Activated CD8-positive, alpha-beta memory T cell treated with anti-CD3 and anti-CD28 coated beads for 24 hours (primary cell): ENCODE measurements at places on chromosomes 4 and X.

- DNase-seq, result no peak
Observed at GRCh38 chr4:60344908-60345307, 855.2 kb upstream of the ADGRL3 start.

DNA sequence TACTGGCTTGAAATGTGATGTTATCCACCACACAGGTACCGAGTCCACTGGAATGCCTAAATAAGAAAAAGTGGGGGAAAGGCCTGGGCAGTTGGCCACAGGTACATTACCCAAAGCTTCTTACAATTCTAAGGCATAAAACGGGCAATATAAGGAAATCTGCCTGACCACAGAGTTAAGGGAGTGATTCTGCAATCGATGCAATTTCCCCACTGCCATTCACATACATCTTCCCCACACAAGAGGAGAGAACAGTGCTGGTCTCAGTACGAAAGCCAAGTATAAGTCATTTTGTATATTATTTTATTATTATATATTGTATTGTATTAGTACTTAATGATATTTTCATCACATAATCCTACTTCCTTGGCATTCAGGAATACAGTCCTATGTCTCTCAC, 30.6 kb downstream of the RFC1 start:
- no peak for DNase-seq

DNA sequence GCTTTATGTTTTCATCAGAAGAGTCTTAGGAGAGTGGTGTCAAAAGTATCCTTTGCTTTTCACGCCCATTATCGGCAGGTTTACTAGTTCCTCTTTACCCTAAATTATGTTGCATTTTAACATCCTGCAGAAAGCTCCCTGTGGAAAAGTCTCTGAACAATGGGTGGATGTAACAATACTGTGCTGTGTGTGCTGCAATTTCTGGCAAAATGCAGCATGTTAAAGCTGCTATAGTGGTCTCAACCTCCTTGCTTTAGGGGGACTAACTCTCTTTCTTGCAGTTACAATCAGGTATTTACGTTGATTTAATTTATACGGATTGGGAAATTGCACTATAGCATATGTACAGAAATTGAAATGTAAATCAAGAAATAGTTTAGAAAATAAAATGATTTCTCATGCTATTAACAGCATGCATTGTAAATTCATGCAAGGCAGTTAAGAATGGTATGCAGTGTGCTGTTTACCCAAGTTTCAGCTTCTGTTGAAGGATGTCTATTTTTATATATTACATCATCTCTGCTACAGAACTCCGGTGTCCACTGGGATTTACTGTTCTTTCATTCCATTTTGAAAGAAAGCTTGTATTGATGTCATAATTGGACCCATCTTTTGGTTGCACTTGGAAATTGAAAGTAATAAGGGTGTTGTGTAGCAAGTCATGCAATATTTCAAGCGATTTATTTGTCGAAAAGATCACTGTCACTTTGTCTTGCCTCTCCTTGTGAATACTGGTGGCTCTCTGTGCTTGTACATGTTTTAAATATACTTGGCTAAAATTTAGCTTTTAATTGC, 145.7 kb downstream of the RAPGEF2 start:
- DNase-seq, result no peak

DNA sequence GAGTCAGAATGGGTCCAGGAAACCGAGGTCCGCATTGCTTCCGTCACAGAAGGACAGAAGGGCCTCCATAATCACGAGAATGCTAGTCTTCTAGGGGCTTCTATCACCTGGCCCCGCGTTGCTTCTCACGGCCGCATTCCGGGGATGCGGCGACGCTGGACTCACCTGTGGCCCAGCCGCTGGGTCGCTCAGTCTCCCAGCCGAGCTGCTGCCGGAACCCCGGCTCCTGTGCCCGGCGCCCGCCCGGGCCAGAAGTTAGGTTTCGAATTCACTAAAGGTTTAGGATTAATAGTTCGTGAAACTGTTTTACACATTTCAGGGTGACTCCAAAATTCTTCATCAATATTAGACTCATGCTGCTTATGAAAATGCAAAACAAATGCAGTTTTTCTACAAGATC, 31.7 kb upstream of the TMSB15A start:
- no peak for DNase-seq

DNA sequence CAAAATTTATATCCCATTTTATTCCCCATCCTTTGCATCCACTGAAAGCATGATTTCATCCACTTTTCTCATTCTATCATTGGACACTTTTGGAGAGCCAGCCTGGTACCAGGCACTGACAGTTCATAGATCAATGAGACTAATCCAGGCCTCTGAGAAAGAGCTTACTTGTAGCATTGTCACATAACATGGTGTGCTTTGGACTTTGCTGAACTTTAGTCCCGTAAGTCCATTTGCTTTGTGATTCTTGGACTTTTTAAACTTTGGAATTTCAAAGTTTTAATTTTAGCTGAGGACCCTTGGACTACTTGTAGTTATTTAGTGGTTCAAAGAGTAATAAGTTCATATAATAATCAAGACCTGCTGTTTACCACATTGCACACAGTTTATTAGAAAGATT, 11.5 kb downstream of the LIAS start:
- no peak for DNase-seq

DNA sequence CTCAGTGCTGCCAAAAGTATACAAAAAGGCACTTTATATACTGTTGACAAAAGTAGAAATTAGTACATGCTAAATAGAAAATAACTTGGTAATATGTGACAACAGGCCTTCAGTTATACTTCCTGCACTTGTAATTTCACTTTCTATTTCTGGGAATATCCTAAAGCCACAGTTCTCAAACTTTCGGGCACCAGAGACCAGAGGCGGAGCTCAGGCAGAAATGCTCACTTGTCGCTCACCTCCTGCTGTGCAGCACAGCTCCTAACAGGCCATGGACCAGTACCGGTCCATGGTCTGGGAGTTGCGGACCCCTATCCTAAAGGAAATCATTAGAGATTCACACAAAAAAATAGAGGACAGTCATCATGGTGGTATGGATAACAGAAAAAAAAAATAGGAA, 25.7 kb downstream of the ACSL4 start:
- no peak for DNase-seq

DNA sequence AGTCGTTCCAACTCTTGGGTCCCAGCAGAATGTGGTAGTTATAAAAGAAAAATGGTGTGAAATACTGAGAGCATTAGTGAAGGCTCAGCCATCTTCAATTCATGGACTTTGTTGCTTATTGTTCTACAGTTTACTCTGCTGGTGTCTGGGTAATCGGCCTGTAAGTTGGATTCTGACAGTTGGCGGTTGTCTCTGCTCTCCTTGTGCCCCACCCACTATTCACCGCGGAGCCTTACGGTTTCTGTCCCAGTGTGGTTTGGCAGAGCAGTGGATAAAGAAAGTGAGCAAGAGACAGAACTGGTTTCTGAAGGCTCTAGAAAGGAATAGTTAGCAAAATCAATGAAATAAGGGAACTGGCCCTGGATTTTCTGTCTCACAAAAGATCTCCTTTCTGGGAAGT, 9.1 kb downstream of the LONRF3 start:
- no peak for DNase-seq

- DNase-seq, result peak; percentile 66
Observed at GRCh38 chrX:65601530-65602220, 65.8 kb upstream of the MSN start.

GRCh38 chrX:55480390-55481062, 9.1 kb downstream of the USP51 start:
- no peak for DNase-seq

DNA sequence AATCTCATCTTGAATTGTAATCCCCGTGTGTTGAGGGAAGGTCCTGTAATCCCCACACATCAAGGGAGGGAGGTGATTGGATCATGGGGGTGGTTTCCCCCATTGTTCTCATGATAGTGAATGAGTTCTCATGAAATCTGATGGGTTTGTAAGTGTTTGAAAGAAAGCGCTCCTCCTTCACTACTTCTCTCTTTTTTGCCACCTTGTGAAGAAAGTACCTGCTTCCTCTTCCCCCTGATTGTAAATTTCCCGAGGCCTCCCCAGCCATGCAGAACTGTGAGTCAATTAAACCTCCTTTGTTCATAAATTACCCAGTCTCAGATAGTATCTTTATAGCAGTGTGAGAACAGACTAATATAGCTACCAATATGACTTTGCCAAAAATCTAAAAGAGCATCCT, 41.1 kb downstream of the GBA3 start:
- no peak for DNase-seq

DNA sequence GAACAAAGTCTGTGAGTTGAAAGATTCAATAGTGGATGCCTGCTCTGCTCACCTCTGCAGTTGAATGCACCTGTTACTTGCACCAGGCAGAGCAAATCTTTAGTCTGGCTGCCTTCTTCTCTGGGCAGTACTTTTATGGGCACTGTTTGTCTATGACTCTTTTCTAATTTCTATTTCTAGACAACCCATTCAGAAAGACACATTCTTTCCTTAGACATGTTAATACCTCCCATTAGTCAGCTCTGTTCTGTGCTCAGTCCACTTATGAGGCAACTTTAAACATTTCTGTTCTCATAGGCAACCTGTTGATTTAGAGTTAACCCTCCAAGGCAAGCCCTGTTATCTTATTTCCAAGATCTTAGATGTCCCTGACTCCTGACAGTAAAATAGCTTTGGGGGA, 108.9 kb downstream of the SYNPO2 start:
- no peak for DNase-seq

DNA sequence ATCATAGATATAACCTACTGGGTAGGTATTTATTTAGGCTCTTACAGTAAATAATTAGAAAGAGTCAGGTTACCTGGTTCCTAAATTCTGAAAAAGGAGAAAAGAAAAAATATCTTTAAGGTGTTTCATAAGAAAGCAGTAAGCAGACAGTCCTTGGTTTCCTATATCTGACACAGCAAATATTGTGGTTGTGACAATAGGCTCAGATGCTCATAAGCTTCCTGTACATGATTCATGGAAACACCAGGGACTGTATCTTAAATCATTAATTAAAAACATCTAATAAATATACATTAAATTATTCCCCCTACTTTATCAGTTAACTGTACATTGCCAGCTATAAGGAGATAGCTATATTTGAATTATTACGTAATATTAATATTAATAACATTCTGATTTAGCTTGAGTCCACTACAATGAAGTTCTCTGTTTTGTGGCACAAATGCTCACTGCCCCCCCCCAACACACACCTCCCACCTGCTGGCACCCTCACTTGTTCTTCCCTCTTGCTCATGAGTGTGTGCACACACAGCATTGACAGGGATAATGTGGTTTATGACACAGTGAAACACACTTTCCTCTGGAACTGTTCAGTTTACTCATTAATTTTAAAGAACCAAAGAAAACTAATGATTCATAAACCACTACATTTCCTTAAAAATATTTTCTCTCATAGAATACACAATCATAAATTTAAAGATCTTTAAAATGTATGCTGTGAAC, 187.4 kb downstream of the NR3C2 start:
- DNase-seq, result no peak

DNA sequence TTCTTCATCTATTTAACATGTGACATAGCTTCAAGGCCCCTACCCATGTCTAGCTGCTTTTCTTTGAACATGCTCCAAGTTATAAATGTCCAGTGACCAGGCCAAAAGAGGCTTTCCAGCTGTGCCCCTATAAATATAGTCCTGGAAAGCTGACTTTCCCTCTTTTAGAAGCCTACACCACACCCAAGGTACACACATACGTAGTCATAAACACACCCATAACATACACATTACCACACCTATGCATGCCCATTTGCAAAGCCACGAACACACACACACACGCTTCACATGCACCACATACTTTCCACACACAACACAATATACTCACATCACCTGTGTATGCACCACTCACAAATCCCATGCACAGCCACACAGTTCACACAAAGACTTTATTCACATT, 2.0 kb downstream of the ARHGAP36 start:
- DNase-seq, result no peak

- peak; percentile 74 for DNase-seq
Observed at GRCh38 chrX:150587585-150588503, 19.4 kb downstream of the MTM1 start.

DNA sequence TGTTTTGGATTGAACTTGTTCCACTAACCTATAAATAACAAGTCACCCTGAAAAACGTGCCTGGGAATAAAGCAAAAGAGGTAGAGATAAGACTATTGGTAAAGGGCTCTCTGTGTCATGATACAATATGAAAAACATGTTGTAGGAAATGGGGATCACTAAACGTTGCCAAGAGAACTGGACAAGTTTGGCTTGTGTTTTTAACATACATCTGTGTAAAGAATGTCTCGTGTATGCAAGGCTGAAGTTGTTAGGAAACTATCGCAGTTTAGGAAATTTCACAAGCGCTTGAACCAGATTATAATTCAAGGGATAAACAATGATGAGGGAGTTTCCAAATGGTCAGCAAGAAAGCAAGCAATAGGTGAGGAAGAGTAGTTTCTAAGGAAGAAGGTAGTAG, 655.8 kb downstream of the PCDH7 start:
- DNase-seq, result no peak

DNA sequence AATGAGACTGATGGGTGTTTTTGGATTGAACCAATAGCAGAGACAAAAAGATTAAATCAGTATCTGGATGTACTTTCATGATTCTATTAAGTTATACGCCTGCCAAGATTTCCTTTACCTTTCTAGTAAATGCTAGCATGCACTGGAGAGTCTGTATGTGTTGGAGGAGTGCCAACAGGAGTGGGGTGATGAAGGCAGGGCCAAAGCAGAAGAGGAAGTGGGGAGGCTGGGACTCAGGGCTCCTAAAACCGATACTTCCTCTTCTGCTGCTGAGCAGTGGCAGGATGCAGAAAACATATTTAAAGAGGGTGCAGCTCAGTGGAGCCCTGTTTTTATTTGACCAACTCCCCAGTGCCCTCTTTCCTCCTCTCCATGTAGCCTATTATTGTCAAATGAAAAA, 5.6 kb downstream of the CYSLTR1 start:
- DNase-seq, result no peak

DNA sequence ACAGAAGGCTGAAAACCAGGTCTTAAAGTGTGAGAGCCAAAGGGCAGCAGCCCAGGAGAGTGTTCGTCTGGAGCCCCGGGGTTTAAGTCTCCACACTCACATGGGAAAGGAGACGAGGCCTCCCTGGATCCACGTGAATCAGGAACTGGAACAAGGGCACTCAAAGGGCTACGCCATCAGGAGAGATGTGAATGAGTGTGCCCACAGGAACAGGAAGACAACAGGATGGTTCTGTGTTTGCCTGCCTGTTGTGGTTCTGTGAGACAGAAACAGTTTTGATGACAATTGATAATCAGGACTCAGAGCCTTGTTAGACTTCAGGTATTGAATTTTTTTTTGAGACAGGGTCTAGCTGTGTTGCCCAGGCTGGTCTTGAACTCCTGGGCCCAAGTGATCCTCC, 4.9 kb upstream of the CTBP1 start:
- DNase-seq, result peak; percentile 61

DNA sequence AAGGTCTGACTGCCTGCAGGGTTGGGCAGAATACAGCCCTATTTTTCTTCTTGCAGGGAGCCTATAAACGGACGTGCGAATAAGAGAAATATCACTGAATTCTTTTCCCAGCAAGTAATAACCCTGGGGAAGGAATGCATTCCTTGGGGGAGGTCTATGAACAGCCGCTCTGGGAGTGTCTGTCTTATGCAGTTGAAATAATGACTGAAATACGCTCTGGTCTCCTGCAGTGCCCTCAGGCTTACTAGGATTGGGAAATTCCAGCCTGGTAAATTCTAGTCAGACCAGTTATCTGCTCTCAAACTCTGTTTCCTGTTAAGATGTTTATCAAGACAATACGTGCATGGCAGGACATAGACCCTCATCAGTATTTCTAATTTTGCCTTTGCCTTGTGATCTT, 72.1 kb upstream of the FAM241A start:
- no peak for DNase-seq
